ENCODE measurements at places on chromosomes 4 and X.

GRCh38 chr4:158906073-158906472, 137.2 kb downstream of the FNIP2 start:
- DNase-seq = no peak

DNA sequence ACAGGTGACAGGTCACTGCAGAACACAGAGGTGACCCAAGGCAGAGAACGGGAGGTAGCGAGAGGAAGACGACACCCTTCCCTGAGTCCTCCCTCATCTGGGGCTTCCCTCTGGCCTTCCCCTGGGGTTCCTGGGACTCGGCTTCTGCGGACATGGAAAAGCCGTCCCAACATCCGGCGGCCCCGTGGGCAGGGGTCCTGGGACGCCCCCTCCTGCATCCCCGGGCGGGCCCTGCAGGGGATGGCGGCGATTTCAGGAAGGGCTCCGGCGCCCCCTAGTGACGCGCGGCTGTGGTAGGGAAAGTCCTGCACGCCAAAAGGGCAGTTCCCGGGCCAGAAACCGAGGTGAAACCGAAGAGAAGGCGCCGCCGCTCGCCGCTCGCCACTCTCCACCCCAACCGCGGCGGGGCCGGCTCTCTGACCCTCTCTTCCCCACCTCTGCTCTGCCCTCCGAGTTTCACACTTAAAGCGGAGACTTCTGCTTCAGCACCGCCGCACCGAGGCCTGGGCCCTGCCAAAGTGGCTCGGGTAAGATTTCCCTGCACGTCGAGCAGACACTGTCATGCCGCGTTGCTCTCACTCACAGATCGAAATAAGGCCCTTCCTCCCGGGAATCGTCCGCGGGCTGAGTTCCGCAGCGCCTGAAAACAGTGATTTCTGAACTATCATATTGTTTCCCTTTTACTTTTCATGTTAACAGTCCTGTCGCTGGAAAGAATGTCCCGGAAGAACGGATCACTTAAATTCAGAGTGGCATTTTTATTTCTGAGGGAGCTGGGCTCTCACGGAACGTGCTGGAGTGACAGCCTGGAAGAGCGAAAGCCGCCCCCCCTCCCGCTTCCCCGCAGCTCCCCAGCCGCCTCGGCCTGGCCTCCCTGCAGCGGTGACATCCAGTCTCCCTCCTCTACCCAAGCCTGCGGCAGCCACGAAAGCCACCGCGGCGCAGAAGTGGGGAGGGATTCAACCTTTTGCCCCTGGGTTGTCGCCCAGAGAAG, 110.6 kb downstream of the DCTD start:
- DNase-seq = peak; percentile 76

DNA sequence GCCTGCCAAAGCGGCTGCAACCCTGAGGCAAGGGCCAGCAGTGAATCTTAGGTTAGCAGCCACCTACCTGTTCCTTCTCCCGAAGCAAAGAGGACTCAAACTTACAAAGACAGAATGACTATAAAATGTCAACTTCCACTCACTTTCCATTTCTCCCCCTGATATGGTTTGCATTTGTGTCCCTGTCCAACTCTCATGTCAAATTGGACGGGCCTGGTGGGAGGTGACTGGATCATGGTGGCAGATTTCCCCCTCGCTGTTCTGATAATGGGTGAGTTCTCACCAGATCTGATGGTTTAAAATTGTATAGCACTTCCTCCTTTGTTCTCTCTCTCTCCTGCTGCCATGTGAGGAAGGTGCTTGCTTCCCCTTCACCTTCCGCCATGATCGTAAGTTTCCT, 35.3 kb upstream of the TMEM154 start:
- DNase-seq = no peak

- DNase-seq = no peak
These were observed 24.1 kb downstream of the C4orf50 start for GRCh38 chr4:5993876-5994811.

DNA sequence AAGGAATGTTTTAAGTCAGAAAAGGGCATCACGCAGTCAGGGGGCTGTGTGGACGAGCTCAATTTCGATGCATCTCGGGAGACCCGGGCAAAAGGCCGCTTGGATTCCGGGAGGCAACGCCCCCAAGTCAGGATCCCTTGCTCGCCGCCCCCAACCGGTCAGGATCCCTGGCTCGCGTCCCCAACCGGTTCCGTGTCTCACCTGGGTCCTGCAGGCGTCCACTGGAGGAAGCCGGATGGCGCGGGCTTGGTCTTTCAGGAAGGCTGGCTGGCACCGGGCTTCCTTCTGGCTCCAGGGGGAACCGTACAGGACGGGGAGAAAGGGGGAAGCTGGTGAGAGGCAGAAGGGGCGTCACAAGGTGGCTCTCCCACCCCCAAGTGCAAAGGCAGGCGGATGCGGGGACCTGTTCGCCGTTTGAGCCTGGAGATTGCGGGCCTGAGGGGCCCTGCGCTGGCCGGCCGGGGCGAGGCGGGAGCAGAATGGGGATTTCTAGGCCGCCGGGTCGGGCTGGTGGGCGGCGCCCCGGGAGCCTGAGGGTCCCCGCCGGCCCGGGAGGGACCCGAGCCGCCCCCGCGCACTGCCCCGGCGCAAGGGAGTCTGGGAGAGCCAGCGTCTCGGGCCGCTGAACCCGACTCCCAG, 84.7 kb downstream of the HPRT1 start:
- peak; percentile 17 for DNase-seq

GRCh38 chr4:159606835-159607234, 504.0 kb downstream of the RAPGEF2 start:
- DNase-seq = no peak

- DNase-seq = no peak
These were observed 20.5 kb downstream of the NIPAL1 start for GRCh38 chr4:48037117-48037462.

- DNase-seq = no peak
These were observed 25.3 kb upstream of the S100P start for GRCh38 chr4:6668391-6668790.

DNA sequence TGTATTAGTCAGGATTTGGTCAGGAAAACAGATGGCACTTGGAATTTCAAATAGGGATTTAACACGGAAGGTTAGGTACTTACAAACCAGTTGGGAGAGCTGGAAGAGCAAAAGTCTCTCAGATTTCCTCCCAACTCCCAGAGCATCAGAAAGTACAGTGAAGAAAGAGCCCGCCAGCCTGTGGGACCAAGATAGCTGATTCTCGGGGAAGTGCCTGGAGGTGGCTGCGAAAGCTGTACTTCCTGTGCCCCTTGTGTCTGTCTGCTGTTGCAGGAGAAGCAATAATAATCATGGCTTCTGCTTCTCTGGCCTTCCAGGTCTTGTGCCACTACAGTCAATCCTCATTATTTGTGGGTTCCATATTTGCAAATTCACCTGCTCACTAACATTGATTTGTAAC, 221.0 kb upstream of the BCOR start:
- peak; percentile 25 for DNase-seq

DNA sequence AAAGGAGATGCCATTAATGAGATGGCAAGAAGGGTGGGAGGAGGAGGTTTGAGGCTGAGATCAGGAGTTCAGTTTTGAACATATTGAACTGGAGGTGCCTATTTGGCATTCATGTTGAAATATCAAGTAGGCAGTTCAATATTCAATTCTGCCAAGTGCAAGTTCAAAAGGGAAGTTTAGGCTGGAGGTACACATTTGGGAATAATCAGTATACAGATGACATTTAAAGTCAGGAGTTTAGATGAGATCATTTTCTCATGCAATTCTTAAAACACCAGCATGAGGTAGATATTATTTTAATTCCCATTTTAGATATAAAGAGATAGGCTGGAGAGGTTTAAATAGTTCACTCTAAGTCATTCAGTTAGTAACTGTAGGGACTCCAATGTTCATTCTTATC, 26.1 kb downstream of the COQ2 start:
- DNase-seq = no peak

DNA sequence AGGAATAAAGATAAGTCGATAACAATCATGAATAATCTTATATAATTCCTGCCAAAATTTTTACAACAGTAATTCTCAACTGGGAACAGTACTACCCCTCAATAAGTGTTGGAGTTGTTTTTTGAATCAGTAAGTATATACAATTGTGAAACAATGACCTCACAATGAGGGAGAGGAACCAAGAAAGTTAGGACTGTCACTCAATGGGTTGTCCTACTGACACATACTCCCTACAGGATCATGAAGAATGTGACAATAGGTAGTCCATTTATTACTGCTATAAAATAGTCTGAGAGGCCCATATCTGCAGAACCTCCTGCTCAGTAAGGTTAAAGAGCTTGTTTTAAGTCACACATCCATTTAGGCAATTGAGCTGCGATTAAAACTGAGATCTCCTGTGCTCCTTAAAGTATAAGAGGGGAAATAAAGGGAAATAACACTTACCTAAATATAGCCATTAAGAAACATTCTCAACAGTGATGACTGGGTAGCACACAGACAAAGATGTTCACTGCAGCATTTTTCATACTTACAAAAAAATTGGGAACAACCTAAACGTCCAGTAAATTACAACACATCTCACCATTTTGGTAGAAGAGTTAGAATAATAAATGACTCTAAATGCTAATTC, 26.2 kb downstream of the FBXW7 start:
- DNase-seq = no peak

DNA sequence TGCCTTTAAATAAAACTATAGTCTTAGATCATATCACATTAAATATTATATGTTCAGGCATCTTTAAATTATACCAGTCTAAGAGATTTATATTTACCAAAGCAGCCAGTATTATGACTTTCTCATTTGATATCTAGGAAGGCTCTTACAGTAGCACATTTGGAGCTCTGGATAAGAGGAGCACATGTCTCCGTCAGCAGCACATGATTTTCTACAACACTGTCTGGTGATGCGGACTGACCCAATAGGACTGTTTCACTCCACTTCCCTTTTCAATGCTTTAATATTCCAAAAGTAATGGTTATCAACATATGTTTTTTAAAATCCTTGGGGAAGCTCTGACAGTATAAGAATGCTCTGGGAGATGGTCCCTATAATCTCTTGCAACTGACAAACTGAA, 61.5 kb downstream of the HAUS3 start:
- DNase-seq = peak; percentile 50

GRCh38 chrX:133645977-133646718, 230.9 kb upstream of the GPC4 start:
- peak; percentile 67 for DNase-seq

GRCh38 chr4:94158883-94159282, 48.8 kb upstream of the SMARCAD1 start:
- DNase-seq = no peak

- peak; percentile 15 for DNase-seq
These were observed 259.2 kb downstream of the GPC3 start for GRCh38 chrX:133726211-133726630.

DNA sequence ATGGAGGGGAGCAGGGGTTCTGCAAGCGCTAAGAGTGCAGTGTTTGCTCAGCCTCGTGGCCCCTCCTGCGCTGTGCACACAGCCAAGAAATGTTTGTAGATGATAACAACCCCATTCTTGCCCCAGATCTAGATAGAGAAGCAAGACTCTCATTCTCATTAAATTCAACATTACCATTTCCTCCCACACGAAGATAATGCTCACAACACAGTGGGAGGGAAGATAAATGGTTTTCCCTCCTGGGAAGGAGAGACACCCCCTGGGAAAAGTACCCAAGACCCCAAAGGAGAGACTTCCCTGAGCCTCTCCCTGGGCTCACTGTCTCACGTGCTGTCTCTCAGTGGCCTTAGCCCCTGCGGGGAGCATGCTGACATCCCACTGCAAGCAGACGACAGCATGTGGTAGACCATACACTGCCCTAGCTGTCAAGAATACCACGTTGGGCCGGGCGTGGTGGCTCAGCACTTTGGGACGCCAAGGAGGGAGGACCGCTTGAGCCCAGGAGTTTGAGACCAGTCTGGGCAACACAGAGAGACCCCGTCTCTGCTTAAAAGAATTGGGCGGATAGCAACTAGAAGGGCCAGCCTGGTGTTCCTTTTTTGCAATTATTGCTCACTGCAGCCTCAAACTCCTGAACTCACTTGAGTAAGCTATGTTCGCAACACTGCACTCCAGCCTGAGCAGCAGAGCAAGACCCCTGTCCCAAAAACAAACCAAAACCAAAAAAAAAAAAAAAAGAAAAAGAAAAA, 34.9 kb upstream of the IQSEC2 start:
- no peak for DNase-seq

DNA sequence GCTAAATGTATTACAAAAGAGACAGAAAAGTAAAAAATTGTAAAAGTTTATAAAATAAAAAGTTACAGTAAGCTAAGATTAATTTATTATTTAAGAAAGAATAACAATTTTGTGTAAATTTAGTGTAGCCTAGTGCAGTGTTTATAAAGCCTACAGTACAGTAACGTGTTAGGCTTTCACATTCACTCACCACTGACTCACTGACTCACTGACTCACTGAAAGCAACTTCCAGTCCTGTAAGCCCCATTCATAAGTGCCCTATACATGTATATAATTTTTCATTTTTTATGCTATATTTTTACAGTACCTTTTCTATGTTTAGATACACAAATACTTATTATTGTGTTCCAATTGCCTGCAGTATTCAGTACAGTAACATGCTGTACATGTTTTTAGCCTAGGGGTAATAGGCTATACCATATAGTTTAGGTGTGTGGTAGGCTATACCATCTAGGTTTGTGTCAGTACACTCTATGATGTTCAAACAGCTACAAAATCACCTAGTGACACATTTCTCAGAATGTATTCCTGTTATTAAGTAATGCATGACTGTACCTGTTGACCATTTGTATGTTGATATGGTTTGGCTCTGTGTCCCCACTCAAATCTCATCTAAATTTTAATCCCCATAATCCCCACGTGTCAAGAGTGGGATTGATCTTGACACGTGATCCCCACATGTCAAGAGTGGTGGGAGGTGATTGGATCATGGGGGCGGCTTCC, 57.9 kb downstream of the CFAP299 start:
- DNase-seq = no peak

DNA sequence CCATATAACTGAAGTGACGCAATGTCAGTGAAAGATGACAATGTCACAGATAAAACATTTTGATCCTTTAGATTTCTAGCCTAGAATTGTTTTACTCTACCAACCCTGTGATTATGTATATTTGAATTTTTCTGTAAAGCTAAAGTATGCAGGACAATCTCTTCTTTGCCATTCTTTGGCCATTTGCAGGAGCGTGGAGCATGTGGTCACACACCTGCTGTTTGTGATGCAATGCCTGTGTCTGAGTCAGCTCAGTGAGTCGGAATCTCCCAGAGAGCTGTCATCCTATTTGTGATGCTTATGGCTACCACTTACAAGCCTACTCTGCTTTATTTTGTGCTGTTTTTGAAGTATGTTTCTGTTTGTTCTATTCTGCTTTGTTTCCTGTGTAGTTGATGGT, 214.5 kb downstream of the NAF1 start:
- no peak for DNase-seq

- no peak for DNase-seq
These were observed 423.9 kb downstream of the PABPC4L start for GRCh38 chr4:133777661-133778060.

DNA sequence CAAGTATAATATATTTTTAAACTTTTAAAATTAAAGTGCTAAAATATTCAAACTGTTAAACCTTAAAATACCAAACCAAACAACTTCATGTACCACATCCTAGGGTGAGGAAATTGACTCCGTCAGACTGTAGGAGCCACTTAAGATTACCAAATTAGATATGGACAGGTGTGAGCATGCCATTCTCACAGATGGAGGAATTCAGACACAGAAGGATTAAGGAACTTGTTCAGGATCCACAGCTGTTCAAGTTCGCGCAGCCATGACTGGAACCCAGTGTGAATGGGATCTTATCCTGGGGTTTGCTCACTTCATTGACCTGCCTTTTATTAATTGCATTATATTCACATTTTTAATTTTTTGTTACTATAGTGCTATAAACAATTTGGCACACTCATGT, 224.9 kb upstream of the PCDH7 start:
- no peak for DNase-seq

- no peak for DNase-seq
These were observed 789.4 kb downstream of the STPG2 start for GRCh38 chr4:97353876-97354275.
